Left renal pelvis (tissue), 4 donors: ENCODE measurements at places on chromosomes 2 and 18. TPM values are rescaled to one million over a fixed set of nuclear protein-coding genes. Genes with fewer than 3 reads are reported as not detected.

Gene NEB
- 20.3 TPM for polyA plus RNA-seq

Gene IL1R2
- polyA plus RNA-seq: 0.23 TPM

Gene POMC
- 4.9 TPM for polyA plus RNA-seq

Gene TSPYL6
- polyA plus RNA-seq: not detected

Gene UGT1A5
- not detected for polyA plus RNA-seq
